Camera-type eye (tissue), 1 donor: ENCODE measurements at places on chromosomes 4 and X. TPM values are rescaled to one million over a fixed set of nuclear protein-coding genes. Genes with fewer than 3 reads are reported as not detected.

Gene FREM3
- total RNA-seq: 0.93 TPM

Gene AFAP1
- total RNA-seq: 57.6 TPM

Gene RIBC1
- 1.8 TPM for total RNA-seq

Gene BMX
- total RNA-seq: 1.7 TPM

Gene DUX4
- not detected for total RNA-seq

Gene GPR119
- total RNA-seq: not detected

Gene CENPE
- total RNA-seq: 8.0 TPM

Gene IQCM
- not detected for total RNA-seq

Gene LGI2
- 4.4 TPM for total RNA-seq
